ENCODE measurements at places on chromosomes 16 and 17.
A peak's percentile ranks its signal among the peaks of the same experiment; 100 is the strongest.

DNA sequence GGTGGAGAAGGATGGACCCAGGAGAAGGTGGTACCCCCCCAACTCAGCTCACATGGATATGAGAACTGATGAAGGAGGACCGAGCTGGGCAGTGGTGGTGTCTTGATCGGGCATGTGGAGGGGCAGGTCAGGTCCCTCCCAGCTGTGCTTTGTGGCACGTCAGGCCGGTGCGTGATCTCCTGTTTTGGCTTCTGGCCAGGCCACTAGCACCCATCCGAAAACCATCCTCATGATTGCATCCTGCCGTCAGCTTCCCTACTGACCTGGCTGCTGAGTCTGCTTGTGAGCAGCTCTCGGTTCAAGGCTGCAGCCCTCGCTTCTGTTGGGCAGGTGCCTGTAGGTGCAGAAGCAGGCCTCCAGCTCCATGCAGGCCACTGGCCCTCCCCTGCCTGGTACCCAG, 53.1 kb downstream of the PLD6 start:
- DNase-seq = no peak

GRCh38 chr17:47276868-47277267, 23.2 kb downstream of the ITGB3 start:
- peak; percentile 45 for DNase-seq

DNA sequence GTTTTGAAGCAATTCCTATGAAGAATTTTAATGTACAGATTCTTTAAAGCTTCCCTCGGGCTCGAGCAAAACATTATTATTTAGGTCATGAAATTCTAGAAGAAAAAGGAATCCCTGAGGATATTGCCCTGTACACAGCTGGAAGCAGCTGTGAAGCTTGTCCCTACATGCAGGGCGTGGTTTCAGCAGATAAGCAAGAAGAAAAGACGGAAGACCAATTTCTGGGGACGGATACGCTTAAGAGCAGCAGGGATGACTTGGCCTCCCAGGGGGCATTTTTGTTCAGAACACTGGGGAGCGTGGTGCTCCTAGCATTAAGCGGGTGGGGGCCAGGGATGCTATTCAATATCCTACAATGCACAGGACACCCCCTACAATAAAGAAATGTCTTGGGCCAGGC, 34.3 kb downstream of the LITAF start:
- DNase-seq = no peak

- peak; percentile 50 for DNase-seq
Observed at GRCh38 chr17:38879878-38880665, 10.2 kb downstream of the LASP1 start.

DNA sequence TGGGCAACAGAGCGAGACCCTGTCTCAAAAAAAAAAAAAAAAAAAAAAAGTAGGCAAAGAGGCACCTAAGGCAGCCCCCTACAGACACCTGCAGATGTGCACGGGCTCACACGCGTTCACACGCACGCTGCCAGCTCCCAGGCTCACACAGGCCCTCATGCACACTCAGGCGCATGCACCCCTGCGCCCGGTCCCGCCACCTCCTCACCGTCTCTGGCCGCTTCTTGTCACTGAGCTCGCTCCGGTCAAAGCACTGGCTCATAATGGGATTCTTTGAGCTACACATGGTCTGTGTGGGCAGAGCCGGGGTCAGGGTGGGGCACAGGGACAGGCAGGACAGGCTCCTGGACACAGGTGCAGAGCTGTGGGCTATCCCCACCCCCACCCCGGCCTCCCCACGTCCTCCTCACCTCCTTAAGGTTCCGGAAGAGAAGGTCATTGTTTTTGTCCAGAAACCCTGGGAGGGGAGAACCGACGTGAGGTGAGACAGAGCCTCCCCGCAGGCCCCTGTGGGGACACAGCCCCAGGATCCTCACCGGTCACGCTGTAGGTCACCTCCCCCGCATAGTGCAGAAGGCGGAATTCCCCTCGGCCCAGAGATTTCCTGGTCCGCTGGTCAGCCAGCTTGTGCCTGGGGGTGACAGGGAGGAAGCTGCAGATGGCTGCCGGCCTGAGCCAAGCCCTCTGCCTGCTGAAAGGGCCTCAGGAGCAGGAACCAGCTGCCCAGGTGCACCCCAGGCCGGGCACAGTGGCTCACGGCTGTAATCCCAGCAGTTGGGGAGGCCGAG, 17.9 kb downstream of the MYO1C start:
- DNase-seq = no peak

- no peak for DNase-seq
Observed at GRCh38 chr16:3021449-3022207, 1.5 kb downstream of the TNFRSF12A start.

DNA sequence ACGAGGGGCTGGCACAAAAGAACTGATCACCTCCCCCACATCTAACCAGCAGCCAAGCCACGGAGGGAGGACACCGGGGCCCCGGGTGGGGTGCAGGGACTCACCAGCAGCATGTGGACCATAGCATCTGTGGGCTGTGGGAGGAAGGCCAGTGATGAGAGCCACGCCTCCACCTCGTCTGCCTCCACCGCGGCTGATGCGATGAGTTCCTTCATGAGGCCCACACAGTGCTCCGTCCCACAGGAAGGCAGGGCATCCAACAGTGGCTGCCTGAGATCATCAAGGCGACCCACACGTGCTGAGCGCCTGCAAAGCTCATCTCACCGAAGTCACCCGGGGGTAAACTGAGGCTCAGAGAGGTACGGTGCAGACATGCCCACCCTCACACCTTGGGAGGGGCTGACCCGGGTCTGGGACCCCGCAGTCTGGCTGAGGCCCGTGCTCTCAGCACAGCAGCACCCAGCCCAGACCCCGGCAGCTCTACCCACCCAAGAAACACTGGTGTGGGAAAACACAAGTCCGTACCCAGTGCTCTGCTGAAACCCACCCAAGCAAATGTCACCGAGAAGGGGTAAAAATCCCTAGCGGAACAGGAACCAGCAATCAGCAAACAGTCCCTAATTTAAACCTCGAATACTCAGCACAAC, 85.9 kb downstream of the LITAF start:
- no peak for DNase-seq

- DNase-seq = no peak
Observed at GRCh38 chr16:35249051-35249450, 1789.6 kb downstream of the TP53TG3F start.

GRCh38 chr17:82710499-82711232, 5.8 kb upstream of the FN3KRP start:
- no peak for DNase-seq

- DNase-seq = no peak
Observed at GRCh38 chr16:66254106-66254505, 112.4 kb upstream of the CDH5 start.

DNA sequence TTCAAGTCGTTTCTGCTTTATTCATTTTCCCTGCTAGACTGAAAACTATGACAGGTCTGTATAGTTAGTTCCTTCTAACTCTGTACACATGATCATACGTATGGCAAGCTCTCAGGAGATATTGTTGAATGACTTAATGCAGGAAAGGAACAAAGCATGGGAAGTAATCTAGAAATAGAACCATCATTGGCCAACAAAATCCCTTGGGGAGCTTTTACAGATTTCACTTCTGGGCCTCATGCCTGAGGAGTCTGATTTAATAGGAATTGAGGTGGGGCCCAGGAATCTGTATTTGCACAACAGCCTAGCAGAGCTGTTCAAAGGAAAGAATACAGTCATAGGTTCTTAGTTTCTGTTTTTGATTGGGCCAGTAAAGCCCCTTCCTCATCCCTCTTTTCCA, 229.2 kb downstream of the MAP2K6 start:
- no peak for DNase-seq

DNA sequence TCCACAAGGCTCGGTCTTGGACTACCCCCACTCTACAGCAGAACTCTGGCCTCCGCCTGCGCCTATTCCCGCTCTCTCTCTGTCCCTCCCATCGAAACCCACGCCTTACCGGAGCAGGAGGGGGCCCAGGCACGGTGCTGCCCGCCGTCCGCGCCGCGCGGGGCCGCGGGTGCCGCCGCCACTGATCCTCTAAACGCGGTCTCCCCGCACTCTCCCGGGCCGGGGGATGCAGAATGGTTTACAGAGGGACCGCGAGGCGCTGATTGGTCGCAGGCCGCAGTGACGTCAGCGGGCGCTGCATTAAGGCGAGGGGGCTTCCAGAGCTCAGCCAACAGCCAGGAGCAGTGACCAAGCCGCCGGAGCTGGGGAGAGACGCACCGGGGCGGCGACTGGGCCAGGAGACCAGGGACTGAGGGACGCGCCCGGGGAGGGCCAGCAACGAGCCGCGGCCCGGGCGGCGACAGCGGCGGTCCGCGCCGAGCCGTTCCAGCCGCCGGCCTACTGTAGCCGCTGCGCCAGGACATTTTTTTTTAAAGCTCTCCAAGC, 747 bp upstream of the LHX1 start:
- peak; percentile 92 for DNase-seq

GRCh38 chr16:56964243-56965148, 2.7 kb downstream of the CETP start:
- peak; percentile 54 for DNase-seq

- DNase-seq = no peak
Observed at GRCh38 chr17:79970576-79971068, 65.0 kb downstream of the TBC1D16 start.

DNA sequence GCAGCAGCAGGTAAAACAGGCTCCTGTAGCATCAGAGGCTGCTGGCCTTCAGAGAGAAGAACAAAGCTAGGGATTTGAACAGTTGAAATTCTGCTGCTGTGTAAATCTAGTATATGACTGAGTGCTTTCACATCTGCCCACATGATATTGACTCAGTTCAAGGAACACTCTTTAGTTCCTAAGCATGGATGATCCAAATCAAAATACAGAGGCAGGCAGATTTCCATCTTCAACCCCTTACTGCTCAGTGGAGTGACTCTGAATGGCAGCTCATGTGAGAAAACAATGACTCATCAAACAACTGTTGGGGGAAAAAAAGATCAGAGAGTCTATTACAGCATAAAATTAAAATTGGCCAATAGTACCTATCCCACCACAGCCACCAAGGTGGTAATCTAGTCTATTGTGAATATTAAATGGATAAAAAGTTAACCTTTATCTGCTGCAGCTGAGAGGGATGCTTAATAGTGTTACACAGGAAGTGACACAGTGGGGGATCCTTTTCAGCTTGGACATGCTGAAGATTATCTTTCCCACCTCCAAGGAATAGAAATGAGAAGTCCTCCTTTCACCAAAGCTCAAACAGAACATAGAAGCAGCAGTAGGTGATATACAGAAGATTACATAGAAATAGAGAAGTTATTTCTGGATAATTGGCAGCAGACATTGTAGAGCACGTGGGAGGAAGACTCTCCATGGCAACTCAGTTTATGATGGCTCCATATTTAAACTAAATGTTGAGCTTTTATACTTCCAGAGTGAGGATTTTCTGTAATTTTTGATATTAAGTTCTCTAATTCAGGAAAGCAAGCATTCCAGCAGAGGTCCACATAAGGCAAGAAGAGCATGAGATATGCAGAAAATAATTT, 239.7 kb upstream of the ERCC4 start:
- DNase-seq = no peak

DNA sequence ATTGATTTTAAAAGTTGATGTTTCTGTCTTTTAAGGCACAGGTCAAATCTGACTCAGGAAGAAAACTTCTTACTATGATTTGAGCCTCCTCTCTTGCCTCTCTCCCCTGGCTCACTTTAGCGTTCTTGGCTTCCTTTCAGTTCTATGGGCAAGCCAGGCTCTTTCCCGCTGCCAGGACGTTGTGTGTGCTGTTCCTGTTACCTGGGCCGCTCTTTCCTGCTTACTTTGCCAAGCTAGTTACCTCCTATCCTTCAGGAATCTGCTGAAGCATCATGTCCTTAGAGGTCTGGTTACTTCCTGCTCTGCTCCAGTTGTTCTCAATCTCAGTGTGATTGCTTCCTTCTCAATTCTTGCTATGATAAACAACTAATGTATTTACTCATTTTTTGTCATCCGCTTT, 1108.5 kb upstream of the EEF2KMT start:
- no peak for DNase-seq

- no peak for DNase-seq
Observed at GRCh38 chr16:72923757-72924156, 124.2 kb downstream of the ZFHX3 start.

- no peak for DNase-seq
Observed at GRCh38 chr17:31700973-31701372, 158.1 kb downstream of the COPRS start.

- DNase-seq = no peak
Observed at GRCh38 chr17:31680126-31680525, 178.9 kb downstream of the COPRS start.

GRCh38 chr17:68205808-68206720, 41.8 kb upstream of the AMZ2 start:
- DNase-seq = peak; percentile 86

GRCh38 chr17:77205396-77206125, 64.8 kb downstream of the SEC14L1 start:
- no peak for DNase-seq

- DNase-seq = no peak
Observed at GRCh38 chr16:9929313-9929712, 252.9 kb downstream of the GRIN2A start.

- DNase-seq = no peak
Observed at GRCh38 chr16:70728150-70728549, 42.3 kb upstream of the MTSS2 start.

- DNase-seq = no peak
Observed at GRCh38 chr17:46025060-46025459, 26.0 kb downstream of the STH start.

- no peak for DNase-seq
Observed at GRCh38 chr16:55043499-55043898, 112.8 kb downstream of the IRX5 start.

- DNase-seq = no peak
Observed at GRCh38 chr16:89279666-89280481, 62.4 kb downstream of the ZNF778 start.

- DNase-seq = no peak
Observed at GRCh38 chr17:82072827-82073226, 7.2 kb upstream of the DUS1L start.

- no peak for DNase-seq
Observed at GRCh38 chr16:29684679-29685078, 5.7 kb downstream of the QPRT start.

GRCh38 chr17:57207396-57207795, 48.9 kb upstream of the MSI2 start:
- no peak for DNase-seq

DNA sequence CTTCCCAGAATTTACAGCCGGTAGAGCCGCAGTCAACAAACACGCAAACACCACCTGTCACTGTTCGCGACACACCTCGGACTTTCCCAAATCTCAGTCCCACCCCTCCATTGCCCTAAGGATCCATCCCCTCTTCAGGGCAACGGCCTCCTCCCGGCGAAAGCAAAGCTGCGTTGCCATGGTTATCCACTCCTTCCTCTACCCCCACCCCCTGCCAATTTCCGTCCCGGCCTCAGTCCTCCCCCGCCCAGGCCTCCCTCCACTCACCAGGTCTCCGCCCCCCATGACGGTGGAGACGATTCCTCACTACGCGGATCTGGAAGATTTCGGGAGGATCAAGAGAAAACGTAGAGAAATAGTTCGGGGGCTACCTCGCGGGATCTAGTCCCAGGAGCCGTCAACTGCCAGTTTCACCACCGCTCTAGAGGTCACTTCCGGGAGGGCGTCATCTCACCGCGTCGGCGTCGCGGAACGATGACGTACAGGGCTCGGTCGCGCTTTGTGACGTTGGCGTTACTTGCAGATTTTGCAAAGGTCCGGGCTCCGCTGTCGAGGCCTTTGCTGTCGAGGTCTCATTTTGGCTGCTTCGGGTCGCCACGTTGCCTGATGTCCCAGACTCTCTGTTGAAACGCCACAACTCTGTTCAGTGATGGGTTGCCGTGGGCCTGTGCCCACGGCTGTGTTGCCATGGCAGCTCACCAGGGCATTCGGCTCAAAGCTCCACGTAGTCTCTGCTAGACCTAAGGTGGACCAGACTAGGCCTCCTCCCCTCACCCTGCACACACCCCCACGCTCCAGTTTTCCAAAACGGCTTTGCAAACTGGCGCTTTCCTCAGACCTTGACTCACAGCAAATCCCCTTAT, at the start of gene CWC25:
Gene CWC25 (minus strand): TSS at position 423 of the 863 bp plus-strand sequence. CDS start 138 bp downstream, at position 285.
- DNase-seq = peak; percentile 97
